ENCODE measurements at places on chromosomes 7 and 10. TPM values are rescaled to one million over a fixed set of nuclear protein-coding genes. Genes with fewer than 3 reads are reported as not detected.

Gene SYNPO2L
- total RNA-seq = not detected

Gene CPEB3
- total RNA-seq = 46.8 TPM

Gene GIMAP5
- 3.7 TPM for total RNA-seq

Gene LRRD1
- 0.92 TPM for total RNA-seq

Gene POLR2J2
- 5.3 TPM for total RNA-seq

Gene GPR15LG
- total RNA-seq = not detected

Gene CFAP43
- total RNA-seq = 27.7 TPM

Gene NKX1-2
- total RNA-seq = 1.8 TPM

Gene GALNT17
- 55.1 TPM for total RNA-seq

Gene AKR1C3
- total RNA-seq = 1.8 TPM

Gene AFAP1L2
- total RNA-seq = 18.7 TPM

Gene CTBP2
- total RNA-seq = 44.1 TPM

Gene EZH2
- total RNA-seq = 29.3 TPM

Gene RBM17
- 52.1 TPM for total RNA-seq

Gene KCND2
- total RNA-seq = 137 TPM

Gene ADD3
- 197 TPM for total RNA-seq

Gene SFRP5
- 3.2 TPM for total RNA-seq
